ENCODE measurements at places on chromosomes 2 and 18.

- no peak for DNase-seq
Measured at GRCh38 chr2:159769147-159769546, 28.9 kb downstream of the CD302 start.

DNA sequence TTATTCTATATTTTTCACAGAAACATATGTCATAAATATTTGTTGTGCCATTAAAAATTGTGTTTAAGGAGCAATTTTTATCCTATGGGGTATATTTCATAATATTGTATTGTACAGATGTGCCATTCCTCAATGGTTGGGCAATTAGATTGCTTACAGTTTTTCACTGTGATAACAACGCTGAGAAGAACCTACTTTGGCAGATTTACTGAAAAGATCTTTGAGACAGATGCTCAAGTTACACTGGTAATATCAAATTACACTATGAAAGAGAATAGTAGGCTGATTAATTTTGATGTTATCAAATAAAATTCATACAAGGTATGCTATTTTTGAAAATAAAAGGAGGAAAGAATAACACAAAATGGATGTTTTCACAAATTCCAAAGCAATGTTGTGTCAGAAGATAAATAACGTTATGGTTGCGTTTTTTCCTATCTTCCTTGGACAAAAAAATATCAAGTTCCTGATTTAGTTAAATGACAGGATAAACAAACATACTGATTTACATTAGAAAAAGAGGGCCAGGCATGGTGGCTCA, 335.1 kb upstream of the ZNF521 start:
- DNase-seq, result no peak

GRCh38 chr2:68906716-68907115, 35.5 kb upstream of the BMP10 start:
- no peak for DNase-seq

DNA sequence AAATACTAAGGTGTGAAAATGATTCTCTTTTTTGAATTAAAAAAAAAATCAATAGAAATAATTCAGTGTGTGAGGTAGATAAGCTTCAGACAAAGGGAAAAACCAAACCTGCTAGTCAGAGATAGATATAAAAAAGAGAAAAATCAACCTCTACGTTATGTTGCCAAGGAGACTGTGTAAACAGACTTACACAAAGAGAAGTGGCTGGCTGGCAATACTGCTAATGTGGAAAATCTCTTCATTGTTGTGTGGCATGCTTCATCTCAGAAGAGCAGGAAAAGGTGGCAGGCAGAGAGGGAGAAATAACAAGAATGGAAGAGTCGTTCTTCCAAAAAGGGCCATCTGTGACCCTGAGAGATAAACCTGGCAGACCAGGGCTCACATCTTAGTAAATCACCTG, 200.8 kb downstream of the SLC8A1 start:
- no peak for DNase-seq

- DNase-seq, result no peak
Measured at GRCh38 chr2:8058652-8059051, 623.2 kb upstream of the ID2 start.

- no peak for DNase-seq
Measured at GRCh38 chr18:46886893-46887292, 30.4 kb downstream of the PIAS2 start.

GRCh38 chr2:70994009-70994698, 519 bp downstream of the TEX261 start:
- peak; percentile 18 for DNase-seq

GRCh38 chr2:16650287-16651249, 15.1 kb downstream of the CYRIA start:
- DNase-seq, result no peak

DNA sequence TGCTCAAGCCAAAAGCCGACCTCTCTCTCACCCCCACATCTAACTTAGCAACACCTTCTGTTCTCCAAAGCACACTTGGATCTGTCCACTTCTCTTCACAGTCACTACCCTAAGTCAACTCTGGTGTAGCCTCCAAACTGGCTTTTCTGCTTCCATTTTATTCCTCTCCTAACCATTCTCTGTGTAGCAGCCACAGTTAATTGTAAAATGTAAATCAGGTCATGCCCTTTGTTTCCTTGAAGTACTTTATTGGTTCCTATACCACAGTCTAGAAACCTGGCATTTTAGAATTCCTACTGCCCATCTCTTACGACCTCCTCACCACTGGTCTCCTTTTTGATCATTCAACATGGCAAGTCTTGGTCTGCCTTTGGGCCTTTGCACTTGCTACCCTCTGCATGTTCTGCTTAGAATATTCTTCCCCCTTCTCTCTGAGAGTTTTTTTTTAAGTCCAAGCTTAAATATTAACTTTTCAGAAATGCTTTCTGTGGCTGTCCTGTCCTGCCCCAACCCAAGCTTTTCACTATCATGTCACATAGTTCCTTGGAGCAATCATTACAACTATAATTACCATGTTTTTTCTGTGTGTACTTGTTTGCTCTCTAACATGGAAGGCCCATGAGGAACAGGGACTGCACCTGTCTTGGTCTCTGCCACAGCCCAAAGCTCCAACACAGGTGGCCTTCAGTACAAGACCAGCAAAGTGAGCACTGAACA, 42.9 kb downstream of the PLA2R1 start:
- DNase-seq, result no peak

- DNase-seq, result no peak
Measured at GRCh38 chr2:197212344-197213262, 98.0 kb downstream of the ANKRD44 start.

DNA sequence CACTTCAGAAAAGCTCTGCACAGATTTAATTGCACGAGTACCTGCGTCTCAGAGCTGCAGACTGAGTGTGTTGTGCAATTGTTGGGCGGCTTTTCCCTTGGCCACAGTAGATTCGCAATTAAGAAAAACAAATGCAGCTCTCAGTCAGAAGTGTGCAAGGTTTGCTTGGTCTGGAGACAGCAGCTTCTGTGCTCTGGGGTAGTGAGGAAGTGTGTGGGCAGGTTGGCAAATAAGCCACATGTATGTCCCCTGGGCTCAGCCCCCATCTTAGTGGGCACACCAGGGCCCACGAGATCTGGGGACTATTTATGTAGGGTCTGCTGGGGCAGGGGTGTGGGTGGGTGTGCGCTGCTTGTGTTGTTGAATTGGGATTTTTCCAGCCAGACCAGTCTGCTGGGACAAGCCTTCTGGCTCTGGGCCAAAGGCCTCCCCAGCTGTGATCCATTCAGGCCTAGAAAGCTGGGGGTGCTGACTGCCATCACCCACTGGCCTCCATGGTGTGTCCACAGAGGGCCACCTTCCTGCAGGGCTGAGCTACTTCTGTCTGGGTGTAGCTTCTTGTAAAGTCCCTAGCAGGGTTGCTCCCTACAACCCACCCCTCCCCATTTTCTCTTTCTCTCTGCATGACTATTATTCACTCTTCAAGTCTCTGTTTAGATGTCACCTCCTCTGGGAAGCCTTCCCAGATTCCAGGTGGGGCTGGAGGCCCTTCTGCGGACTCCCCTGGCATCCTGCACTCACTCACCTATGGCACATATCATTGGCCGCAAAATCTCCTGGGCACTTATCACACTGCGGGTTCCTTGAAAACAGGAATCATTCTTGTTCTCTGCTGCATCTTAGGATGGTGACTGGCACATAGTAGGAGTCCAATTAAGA, 67.8 kb downstream of the ODC1 start:
- DNase-seq, result no peak

GRCh38 chr2:190649798-190650390, 1.0 kb downstream of the NAB1 start:
- no peak for DNase-seq

- DNase-seq, result no peak
Measured at GRCh38 chr18:54852780-54853675, 24.8 kb downstream of the RAB27B start.

GRCh38 chr2:42421601-42422239, 60.7 kb upstream of the COX7A2L start:
- no peak for DNase-seq

GRCh38 chr2:190451561-190452176, 43.5 kb downstream of the MFSD6 start:
- no peak for DNase-seq

DNA sequence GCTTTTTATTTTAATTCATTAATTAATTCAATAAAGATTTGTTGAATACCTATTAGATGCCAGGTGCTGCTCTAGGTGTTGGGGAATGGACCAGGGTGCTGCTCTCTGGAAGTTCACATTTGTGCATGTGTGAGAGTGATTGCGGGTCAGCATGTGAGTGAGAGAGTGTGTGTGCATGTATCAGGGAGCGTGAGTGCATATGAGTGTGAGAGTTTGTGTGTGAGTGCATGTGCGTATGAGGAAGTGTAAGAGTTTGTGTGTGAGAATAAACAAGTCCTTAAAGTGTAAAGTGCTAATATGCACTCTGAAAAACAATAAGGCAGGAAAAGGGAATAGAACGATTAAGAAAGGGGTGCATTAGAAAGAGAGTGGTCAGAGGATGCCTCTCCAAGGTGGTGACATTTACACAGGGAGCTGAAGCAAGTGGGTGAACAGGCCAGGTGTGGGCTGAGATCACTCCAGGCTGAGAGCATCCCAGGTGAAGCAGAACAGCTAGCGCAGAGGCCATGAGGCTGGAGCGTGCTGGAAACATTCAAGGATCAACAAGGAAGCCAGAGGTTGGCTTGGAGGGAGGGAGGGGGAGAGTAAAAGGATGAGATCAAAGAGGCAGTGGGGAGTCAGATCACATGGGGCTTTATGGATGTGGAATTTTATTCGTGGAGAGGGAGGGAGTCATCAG, 50.5 kb upstream of the SLC1A4 start:
- DNase-seq, result no peak

GRCh38 chr2:143284087-143284675, 155.0 kb downstream of the ARHGAP15 start:
- no peak for DNase-seq

GRCh38 chr18:30806823-30807222, 235.7 kb downstream of the DSC3 start:
- DNase-seq, result no peak

DNA sequence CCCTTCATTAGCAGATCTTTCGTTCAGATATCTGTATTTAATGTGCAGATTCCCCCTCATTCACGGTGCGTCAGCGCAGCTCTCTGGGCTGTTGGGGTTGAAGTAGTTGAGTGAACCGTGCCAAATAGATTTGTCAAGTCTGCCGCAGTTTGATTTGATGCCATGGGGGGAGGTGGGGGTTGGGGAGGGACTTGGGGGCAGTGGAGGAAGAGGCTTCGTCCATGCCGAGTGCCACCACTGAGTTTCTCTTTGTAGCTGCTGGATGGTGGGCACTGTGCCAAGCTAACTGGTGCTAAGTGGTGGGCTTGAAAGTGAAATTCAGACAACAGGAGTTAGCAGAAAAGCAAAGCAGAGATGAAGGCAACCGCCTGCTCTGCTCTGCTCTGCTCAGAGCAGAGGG, 47.9 kb downstream of the NRP2 start:
- no peak for DNase-seq

DNA sequence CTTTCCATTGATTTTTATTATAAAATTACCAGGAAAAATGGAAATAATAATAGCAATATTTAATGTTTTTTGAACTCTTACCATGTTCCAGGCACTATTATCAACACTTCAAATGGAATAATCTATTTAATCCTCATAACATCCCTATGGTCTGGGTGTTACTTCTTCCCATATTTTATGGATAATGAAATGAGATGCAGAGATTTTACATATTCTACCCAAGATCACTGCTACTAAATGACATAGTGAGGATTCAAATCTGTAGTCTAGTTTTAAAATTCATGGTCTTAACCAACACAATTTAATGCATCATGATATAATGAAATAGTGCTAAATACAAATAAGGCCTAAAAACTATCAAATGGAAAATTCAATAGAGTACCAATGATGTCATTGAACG, 70.4 kb upstream of the COL3A1 start:
- no peak for DNase-seq

DNA sequence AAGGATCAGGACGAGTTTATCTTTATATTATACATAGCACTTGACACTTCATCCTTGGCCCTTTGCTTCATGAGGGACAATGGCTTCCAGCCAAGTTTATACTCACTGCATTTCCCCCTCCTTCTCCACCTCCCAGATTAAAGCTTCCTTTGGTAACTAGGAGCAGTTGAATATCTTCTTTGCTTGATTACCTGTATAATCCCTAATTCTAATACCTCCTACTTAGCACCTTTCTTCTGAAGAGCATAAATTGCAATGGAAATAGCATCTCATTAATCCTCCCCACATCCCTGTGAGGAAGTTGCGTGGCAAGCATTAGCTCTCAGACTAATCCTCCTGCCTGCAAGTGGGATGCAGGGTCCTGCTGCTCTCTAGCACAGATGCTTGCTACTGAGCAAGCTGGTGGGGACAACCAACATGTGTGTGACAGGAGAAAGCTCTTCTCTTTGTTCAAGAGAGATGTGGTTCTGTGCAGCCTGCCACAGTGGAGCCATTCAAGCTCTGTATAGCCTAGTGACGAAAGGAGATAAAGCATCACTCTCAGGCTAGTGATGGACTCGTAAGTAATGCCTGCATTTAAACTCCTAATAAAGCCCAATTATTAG, 19.1 kb downstream of the KLHL14 start:
- no peak for DNase-seq

DNA sequence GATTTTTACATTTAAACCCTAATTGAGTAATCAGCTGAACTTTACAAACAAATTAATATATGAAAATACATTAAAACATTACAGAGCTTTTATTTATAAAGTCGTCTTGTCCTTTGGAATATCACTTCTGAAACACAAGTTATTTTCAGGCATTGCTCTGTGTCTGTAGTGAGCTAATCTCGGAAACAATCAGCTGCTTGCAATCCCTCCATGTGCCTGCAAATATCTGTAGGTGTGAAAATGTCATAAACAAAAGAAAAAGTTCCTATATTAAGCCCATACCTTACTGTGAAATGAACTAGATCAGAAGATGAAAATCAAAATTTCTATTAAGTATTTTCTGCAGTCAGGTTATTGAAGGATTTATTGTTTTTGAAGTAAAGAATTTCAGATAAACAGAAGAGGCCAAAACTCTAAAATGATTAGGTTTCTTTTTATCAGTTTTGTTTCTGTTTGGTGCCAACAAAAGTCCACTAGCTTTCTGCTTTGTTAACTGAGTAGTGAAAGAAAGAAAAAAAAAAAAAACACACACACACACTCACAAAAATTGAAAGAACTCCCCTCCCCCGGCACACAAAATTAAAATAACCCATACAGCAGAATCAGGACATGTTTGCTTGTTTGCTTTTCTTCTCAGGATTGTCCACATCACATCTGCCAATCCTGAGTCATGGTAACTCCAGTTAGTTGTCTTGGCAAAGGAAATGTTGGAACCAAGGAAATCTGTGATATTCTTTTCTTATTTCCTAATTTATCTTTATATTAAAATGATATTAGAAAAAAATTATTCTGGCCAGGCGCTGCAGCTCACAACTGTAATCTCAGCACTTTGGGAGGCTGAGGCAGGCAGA, 627.0 kb upstream of the SLC39A10 start:
- no peak for DNase-seq

Data from activated CD8-positive, alpha-beta memory T cell treated with anti-CD3 and anti-CD28 coated beads for 4 hours (primary cell).